ENCODE measurements at places on chromosomes 12 and 14.

DNA sequence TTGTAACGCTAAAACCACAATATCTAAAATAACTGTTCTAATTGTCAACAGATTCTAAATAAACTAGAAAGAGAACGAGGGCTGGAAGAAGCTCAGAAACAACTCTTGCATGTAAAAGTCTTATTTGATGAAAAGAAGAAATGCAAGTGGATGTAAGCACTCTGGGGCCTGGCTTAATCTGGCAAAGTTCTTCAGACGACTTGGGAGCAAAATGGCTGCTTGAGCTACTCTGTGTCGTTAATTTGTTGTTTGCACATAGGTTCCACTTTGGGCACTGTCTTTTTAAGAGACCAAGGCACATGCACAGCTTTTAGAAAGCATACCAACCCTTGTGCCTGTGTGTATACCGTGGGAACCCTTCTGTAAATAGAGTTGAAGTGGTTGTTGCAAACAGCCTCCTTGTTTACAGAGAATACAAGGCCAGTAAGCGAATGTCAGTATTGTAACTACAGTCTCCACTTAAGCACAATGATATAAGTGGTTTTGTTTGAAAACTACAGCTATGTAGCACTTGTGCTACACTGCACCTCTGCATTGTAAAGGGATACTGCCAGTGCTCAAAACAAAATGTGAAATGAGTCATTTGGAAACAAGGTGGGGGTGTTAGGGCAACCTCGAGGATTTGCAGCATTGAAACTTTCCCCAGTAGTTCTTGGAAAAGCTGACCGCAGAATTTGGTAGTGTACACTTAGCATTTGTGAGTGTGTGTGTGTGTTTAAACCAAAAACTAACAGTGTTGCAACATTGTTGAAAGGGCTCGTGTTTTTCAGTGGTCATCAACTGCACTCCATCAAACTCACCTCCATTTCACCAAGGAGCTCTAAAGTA, 154.3 kb downstream of the CEP83 start:
- DNase-seq, result no peak

GRCh38 chr14:79833781-79834180, 377.5 kb downstream of the DIO2 start:
- DNase-seq, result no peak

DNA sequence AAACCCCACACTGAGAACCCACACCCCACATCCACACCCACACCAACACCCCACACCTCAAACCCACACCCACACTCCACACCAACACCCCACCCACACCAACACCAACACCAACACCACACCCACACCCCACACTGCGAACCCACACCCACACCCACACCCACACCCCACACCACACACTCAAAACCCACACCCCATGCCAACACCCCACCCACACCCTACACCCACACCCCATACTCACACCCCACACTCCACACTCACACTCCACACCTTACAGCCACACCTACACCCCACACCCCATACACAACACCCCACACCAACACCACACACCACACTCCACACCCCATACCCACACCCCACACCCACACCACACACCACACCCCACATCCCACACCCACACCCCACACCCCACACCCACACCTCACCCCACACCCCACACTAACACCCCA, 38.0 kb downstream of the TMEM120B start:
- DNase-seq, result no peak

- DNase-seq, result peak; percentile 86
These were observed 10.0 kb downstream of the WNT1 start for GRCh38 chr12:48988030-48988649.

GRCh38 chr14:67987606-67988005, 168.0 kb downstream of the RAD51B start:
- no peak for DNase-seq

DNA sequence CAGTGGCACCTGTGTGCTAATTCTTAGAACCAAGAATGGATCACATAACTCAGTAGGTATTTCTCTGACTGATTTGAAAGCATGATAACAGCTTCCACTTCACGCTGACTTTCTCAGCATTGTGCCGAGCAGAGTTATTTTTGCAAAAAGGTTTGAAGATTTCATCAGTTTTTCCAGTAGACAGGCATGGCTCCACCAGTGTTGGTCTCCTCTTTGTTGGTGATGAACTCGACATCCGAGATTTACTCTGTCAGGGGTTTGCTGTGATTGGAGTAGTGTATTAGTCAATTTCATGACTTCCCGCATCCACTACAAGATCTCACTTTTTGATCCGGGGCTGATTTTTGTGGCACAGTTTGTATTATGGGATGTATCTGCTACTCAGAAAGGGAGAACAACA, 85.3 kb downstream of the PRKCH start:
- no peak for DNase-seq

GRCh38 chr14:101950100-101950499, 14.3 kb upstream of the DYNC1H1 start:
- no peak for DNase-seq

DNA sequence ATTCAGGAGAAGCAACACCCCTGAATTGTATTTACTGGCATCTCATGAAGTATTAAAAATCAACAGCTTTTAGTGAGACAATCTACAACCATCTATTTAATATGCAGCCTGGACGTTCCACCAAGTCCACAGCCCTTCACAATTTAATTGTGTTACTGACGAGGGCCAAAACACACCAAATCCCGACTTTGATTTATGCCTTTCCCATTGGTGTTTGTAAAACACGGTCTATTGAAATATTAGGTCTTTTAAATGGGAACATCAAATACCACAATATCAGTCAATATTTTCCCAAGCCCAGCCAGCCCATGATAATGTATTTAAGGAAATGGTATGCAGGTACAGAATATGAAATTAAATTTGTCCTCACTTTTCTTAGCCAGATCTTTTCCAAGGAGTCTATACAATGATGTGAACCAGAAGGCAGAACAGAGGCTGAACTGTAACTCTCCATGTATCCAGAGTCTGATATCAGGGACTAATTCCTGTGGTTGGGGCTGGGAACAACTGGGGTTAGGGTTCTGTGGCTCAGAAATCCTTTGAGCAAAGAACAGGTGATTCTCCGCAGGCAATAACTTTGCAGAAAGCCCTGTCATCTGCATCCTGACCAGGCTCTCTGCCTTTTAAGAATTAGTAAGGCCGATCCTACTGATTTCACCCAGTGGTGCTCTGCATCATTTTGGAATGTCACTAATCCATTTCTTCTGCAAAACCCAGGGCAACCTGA, 179.3 kb upstream of the GZMB start:
- DNase-seq, result no peak

DNA sequence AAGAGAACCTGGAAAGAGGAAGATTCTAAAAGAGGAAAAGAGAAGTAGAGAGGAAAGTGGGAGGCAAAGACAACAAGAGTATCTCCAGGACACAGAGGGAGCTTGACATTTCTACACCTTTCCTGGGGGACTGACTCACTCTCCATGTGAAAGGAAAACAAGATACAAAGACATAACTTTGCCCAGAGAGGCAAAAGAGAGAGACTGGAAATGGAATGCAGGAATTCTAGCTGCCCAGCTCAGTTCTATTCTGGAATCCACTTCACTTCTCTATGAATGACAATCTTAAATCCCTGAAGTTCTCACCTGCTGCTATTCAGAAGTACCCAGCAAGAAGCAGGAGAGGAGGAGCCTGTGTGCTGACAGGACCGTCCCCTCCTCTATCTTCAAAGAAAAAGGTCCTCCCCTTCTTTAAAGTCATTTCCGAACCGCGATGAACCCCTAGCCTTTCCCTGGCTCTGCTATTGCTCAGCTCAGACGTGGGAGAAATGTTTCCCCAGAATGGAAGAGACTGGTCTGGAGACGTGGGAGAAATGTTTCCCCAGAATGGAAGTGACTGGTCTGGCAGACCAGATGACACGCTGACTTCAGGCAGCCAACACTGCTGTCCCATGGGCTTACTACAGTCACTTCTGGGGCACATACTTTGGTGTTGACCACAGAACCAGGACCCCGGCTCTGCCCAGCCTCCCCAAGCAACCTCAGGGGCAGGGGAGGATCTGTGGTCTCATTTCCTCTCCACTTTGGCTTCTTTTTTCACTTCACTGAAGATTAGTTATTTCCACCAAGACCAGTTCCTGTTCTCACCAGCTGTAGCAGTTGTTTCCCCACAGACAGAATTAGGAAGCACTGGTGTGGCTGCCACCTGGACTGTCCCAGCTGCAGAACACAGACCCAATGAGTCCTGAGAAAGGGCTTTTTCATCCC, 8.3 kb downstream of the FMNL3 start:
- peak; percentile 60 for DNase-seq

- DNase-seq, result no peak
These were observed 11.4 kb downstream of the RIOX1 start for GRCh38 chr14:73502017-73502619.

DNA sequence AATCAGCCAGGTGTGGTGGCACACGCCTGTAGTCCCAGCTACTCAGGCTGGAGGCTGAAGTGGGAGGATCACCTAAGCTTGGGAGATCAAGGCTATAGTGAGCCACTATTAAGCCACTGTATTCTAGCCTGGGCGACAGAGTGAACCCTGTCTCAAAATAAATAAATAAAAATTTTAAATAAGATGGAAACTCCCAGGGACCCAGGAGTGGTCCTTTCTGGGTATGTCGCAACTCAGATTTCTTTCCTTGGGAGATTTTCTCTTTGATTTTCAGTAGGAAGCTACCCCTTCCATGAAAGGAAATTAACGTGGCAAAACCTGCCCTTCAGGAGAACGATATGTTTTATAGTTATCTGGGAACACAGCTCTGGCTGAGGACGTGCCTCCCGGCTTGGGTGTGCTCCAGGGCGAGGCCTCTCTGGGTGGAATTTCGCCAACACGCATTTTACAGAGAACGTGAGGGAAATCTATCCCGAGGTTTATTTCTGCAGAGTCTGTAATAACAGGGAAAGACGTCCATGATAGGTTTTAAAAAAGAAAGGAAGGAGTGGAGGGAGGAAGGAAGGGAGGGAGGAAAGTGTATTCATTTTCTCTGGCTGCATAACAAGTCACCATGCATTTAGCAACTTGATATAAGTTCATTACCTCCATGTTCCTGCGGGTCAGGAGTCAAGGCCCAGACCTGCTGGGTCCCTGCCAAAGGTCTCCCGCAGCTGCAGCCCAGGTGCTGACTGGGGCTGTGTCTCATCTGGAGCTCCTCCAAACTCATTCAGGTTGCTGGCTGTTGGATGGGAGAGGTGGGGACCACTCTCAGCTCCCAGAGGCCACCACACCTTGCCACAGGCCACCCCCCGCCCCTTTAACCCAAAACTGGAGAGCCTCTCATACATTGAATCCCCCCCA, 80.6 kb upstream of the GSC start:
- no peak for DNase-seq

- no peak for DNase-seq
These were observed 82.3 kb upstream of the ST8SIA1 start for GRCh38 chr12:22416801-22417200.

DNA sequence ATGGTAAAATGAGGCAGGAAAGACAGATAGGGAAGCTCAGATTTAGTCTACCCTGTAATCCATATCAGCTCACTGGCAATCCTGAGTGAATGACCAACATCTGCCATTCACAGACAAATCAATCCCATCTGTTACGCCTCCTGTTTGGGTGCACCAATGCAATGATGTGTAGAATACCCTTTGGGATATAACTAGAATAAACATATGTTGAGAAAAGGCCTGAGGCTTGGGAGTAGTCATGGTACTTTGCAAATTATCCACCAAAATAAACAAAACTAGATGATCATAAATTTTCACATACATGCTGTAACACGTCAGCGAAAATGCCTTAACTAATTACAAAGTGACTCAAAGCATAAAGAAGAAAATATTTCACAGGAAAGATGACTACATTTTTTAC, 78.8 kb downstream of the KCNC2 start:
- no peak for DNase-seq

- DNase-seq, result no peak
These were observed 295.4 kb downstream of the RPAP3 start for GRCh38 chr12:47410383-47410782.

DNA sequence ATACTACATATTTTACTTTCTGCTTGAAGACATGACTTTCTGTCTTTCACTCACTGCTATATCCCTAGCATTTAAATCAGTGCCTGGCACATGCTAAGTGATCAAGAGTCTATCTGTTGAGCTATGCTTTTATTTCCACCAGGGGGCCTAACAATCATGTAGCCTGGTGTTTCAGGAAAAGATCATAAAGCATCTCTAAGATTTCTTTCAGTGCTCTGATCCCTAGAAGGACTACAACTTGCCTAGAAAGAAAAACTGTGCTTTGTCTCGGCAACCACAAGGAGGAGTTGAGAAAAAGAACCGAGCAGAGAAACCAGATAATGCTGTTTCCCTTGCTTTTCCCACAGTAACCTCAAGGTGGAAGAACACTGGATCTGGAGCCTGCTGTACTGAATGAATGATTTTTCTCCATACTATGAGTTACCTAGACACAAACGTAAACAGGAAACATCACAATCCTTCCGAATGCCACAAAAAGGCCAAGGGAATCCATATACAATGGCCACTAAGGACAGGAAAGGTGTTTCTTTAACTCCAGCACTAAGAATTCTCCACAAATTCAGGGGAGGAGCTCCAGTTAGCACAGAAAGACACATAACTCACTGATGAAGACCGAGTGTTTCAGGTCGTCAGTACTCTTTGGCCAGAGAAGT, 1.2 kb downstream of the CRY1 start:
- peak; percentile 28 for DNase-seq

Measured in GM13977 (cell line).